Naive thymus-derived CD4-positive, alpha-beta T cell (primary cell): ENCODE measurements at places on chromosomes 11 and 22. TPM values are rescaled to one million over a fixed set of nuclear protein-coding genes. Genes with fewer than 3 reads are reported as not detected.
A peak's percentile ranks its signal among the peaks of the same experiment; 100 is the strongest.

ATG13 gene
- polyA plus RNA-seq: 75.9 TPM

ZBTB3 gene
- 7.7 TPM for polyA plus RNA-seq

SNX19 gene
- 28.7 TPM for polyA plus RNA-seq

- no peaks in the 10 kb centered on the region for H3K4me1 ChIP-seq
- DNase-seq: no peak
Observed at GRCh38 chr11:134521452-134522289, 109.6 kb upstream of the B3GAT1 start.

GRCh38 chr11:118604566-118604965 is 2.8 kb upstream of the PHLDB1 start:
- no peak for DNase-seq
- peaks cover 9% of the 10 kb centered on the region for H3K4me1 ChIP-seq
- peak overlapping the region; percentile 10 for H3K27ac ChIP-seq
- H3K36me3 ChIP-seq: peaks cover 23% of the 10 kb centered on the region

DNA sequence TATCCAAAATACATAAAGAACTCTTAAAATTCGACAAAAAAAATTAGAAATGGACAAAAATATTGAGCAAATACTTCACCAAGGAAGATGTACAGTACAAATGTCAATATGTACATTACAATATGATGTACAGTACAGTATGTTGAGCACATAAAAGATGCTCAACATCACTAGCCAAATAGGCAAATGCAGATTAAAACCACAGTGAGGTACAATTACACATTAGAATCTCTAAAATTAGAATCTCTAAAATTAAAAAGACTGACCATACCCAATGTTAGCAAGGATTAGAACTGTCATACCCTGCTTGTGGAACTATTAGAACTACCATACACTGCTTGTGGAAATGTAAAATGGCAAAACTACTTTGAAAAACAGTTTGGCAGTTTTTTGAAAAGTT is 78.7 kb upstream of the TSPAN18 start:
- no peak overlapping the region for H3K4me3 ChIP-seq
- no peak overlapping the region for H3K27ac ChIP-seq
- no peaks in the 10 kb centered on the region for H3K4me1 ChIP-seq
- DNase-seq: no peak

- DNase-seq: no peak
- no peak overlapping the region for H3K4me3 ChIP-seq
- H3K27me3 ChIP-seq: no peaks in the 10 kb centered on the region
- H3K4me1 ChIP-seq: no peaks in the 10 kb centered on the region
- no peaks in the 10 kb centered on the region for H3K36me3 ChIP-seq
Observed at GRCh38 chr22:48503876-48504275, 1323.8 kb downstream of the BRD1 start.

- H3K27ac ChIP-seq: no peak overlapping the region
- H3K4me1 ChIP-seq: no peaks in the 10 kb centered on the region
- H3K36me3 ChIP-seq: no peaks in the 10 kb centered on the region
- no peak overlapping the region for H3K4me3 ChIP-seq
- H3K27me3 ChIP-seq: no peaks in the 10 kb centered on the region
Observed at GRCh38 chr22:32776397-32776796, 25.1 kb upstream of the TIMP3 start.

GRCh38 chr22:19085233-19085718 is 36.9 kb downstream of the DGCR2 start:
- H3K4me1 ChIP-seq: no peaks in the 10 kb centered on the region
- H3K36me3 ChIP-seq: peaks cover 57% of the 10 kb centered on the region
- DNase-seq: no peak
- no peak overlapping the region for H3K27ac ChIP-seq
